H9 (cell line): ENCODE measurements at places on chromosomes 11 and 22. TPM values are rescaled to one million over a fixed set of nuclear protein-coding genes. Genes with fewer than 3 reads are reported as not detected.

The DAGLA gene
- 4.3 and 4.5 TPM in 2 replicates for total RNA-seq

The EHF gene
- not detected in 2 replicates for total RNA-seq

The MYOD1 gene
- not detected in 2 replicates for total RNA-seq

The ANKK1 gene
- 0.11 and 0.20 TPM in 2 replicates for total RNA-seq

The VPS11 gene
- total RNA-seq, result 17.5 and 18.6 TPM in 2 replicates

The DDIAS gene
- total RNA-seq, result 18.6 and 22.2 TPM in 2 replicates

The OR5A1 gene
- total RNA-seq, result not detected in 2 replicates

The MMP8 gene
- total RNA-seq, result not detected in 2 replicates

The PNPLA5 gene
- total RNA-seq, result 5.2 and 5.5 TPM in 2 replicates

The SCGB2A2 gene
- total RNA-seq, result not detected in 2 replicates

The OR56B1 gene
- not detected in 2 replicates for total RNA-seq

The KRTAP5-2 gene
- total RNA-seq, result not detected in 2 replicates

The GGT5 gene
- 0.20 TPM in 2 replicates for total RNA-seq

The ZNF214 gene
- total RNA-seq, result 4.0 and 5.0 TPM in 2 replicates

The UBQLN3 gene
- not detected in 2 replicates for total RNA-seq

The RASD2 gene
- 0.42 and 0.53 TPM in 2 replicates for total RNA-seq

The KIAA1671 gene
- total RNA-seq, result 20.7 and 22.6 TPM in 2 replicates

The BARX2 gene
- not detected in 2 replicates for total RNA-seq

The PGA3 gene
- not detected in 2 replicates for total RNA-seq

The MMP13 gene
- not detected in 2 replicates for total RNA-seq
